Left cardiac atrium (tissue), 4 donors: ENCODE measurements at places on chromosomes 5 and 9. TPM values are rescaled to one million over a fixed set of nuclear protein-coding genes. Genes with fewer than 3 reads are reported as not detected.
A peak's percentile ranks its signal among the peaks of the same experiment; 100 is the strongest.

The MEGF10 gene
- 1.1 TPM for total RNA-seq

DNA sequence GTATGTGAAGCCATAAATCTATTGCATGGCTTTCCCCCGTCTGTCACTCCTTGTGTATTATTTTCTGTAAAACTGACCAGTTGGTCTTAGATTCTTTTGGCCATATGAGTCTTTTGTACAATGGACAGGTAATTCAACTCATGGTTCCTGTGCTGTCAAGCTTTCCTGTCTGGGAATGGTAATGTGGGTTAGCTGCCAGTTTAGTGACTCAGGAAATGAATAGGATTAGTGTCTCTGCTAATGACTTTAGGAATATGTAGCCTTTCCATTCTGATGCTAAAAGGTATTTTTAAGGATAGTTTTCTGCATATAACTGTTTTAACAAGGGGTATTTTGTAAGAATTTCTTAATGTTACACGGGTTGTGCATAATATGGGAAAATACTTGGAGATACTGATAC, 182.7 kb downstream of the PBX3 start:
- no peak for DNase-seq

The PROB1 gene
- total RNA-seq: 27.9 TPM

GRCh38 chr5:172849606-172850453, 15.8 kb downstream of the ERGIC1 start:
- DNase-seq: no peak

The TNFSF8 gene
- total RNA-seq: 0.91 TPM

DNA sequence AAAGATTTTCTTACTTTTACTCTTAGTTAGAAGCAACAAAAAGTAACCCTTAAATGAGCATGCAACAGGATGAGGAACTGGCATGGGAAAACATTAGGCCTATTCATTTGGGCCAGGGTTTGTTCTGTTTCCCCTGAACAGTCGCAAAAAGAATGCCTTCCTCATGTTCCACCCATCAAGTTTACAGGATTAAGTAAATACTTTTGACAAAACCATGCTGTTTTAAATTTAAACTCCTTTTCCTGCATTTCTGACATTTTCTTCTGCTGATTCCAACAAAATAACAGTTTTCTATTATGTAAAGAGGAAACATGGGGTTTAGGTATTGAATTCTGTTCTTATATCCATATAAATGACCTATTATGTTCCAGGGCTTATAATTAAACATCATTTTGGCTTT, 236.6 kb upstream of the ACTBL2 start:
- no peak for DNase-seq

DNA sequence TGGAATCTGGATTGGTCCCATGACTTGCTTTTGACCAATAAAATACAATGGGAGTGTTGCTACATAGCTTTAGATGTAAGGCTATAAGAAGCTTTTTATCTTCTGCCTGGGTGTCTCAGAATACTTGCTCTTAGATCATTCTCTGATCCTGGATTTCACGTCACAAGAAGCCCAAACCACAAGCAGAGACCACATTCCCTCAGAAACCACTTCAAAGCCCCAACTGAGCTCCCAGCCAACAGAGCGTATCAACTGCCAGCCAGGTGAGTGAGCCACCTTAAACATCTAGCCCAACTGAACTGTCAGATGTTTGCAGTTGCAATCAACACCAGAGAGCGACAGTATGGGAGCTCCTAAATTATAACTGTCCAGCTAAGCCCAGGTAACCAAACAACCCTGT, 687.1 kb downstream of the TLE1 start:
- no peak for DNase-seq

DNA sequence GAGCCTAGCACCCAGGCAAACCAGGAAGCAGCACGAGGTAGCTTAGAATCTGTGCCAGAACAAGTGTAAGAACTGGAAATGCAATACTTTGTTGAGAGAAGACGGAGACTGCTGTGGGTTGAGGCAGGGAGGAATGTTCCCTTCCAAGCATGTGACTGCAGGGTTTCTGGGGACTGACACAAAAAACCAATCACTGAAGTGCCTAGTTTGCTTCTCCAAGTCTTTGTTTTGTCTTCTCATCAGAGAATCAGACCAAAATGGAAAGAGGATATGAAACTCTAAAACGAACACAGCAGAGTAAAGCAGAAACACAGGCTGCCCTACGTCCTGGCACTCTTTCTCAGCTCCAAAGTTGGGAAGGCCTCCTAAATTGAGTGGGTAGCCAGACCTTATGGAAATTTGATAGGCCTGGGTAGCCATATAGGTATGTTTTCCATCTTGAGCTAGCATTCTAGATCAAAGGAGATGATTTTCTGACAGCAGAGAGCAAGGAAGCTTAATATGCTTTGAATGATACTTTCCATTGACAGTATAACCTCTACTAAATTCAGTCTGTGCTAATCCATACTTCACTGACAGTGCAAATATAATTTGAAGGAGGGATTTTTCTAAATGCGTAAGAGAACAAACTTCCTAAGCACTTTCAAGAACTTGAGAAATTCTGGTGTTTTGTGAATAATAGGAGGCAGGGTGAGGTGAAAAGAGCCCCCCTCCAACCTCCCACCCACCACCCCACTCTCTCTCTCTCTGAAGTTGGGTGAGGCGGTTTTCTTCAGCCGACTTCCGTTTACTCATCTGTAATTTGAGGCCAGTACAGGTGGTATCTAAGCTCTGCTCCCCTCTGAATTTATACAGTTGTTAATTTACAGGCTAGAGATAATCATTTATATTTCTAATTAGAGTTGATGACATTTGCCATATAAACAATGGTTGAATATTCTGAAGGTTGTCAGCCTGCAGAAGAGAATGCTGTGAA, 5.5 kb downstream of the ADRB2 start:
- no peak for DNase-seq

The NRG2 gene
- 1.1 TPM for total RNA-seq

The ZBED3 gene
- total RNA-seq: 9.7 TPM

GRCh38 chr5:117010574-117010973, 436.0 kb upstream of the SEMA6A start:
- DNase-seq: no peak

The PDE6A gene
- total RNA-seq: not detected

DNA sequence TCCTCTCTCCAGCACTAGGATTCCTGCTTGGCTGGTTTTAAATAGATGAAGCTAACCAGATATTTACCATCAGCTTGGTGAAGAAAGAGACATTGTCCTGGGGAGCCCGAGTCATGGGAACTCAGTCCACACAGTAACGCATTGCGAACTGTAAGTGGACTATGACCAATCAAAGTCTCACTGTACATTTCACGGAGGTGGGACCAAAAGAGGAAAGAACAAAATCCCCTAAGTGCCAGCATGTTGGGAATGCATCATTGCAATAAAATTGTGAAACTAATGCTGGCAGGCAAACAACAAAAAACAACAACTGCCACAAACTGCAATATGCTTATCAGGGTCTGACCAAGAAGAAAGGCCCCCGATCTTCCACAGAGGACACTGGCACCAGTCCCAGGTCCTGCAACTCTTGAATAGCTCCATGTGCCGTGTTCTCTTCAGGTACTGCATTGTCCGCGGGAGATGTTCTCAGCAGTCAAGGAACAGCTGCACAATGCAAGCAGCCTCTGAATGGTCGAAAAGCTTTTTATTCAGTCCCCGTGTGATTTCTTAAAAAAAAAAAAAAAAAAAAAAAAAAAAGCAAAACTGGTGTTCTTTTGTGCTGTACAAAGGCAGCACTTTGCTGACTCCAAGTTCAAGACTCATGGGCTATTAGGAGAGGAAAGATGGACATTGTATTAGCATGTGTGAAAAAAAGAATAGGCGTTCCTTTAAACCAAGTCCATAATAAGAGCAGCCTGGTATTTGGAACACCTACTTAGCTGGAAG, 38.1 kb downstream of the SEMA6A start:
- no peak for DNase-seq

The BRINP1 gene
- total RNA-seq: 0.44 TPM

The SLCO6A1 gene
- total RNA-seq: not detected

GRCh38 chr5:150585781-150586341, 54.6 kb upstream of the SYNPO start:
- no peak for DNase-seq

DNA sequence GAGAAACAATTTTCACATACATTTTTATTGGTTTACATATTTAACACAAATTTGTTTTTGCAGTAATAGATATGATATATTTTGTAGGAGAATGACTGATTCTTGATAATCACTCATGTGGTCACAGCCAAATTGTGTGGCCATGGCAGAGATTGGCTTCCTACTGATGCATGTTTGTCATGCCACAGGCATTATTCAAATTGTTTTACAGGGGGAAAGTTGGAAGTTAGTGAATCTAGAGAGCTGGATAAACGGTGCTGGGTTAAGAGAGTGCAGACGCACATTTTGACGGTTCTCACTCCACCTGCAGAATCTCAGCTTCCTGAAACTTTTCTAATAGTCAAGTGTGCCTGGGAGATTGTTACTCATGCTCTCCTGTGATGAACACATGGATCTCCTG, 91.1 kb upstream of the FBN2 start:
- no peak for DNase-seq

DNA sequence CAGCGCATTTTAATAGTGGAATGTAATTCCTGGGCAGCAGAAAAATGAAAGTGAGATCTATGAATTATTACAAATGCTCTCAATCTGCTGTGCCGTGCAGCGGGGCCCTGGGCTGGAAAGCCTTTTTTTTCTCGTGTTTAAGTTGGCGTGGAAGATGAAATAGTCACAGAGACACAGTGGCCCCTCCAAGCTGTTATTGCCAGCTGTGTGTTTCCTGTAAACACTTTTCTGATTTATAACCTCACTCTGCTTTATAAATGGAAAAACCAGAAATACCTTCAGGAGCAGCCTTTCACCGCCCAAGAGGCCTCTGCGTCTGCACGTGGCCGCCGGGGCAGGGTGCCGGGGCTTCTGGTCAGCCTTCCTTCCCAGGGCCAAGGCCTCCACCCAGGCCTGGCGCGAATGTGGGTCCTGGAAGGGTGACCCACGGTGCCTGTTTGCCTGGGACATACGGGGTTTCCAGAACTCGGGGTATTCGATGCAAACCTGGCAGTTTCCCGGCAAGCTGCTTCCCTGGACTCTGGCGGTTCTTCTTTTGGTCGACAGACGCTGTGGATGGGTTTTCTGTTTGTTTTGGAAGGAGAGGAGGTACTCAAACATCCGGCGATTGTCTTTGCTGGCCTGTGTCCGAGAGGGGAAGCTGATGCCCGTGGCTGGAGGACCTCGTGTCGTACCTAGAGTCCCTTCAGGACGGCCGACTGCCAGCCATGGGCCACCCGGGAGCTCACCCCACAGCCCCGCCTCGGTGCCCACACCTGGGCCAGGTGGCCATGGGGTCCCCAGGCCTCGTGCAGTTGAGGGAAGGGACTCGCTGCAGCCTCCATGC, 256.7 kb downstream of the PARP8 start:
- peak; percentile 43 for DNase-seq

The CD14 gene
- 73.9 TPM for total RNA-seq

DNA sequence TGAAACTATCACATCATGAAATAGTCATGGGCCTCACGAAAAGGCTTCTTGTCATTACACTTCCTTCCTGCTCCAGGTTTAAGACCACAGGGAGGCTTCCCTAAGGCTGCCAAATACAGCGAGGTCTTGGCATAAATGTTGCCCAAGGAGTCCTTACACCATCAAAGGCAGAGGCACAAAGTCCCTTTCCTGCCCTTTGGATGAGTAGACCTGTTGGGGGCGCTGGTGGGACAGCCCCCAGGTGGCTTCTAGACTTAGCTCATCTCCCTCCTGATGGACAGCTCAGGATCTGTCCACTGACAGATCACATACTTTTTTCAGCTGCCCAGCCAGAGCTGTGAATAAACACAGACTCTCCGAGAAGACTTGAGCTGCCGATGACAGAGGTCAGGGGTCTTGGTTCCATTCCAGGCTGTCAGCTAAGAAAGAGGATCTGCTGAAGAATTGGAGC, 15.5 kb upstream of the MEGF9 start:
- DNase-seq: no peak

- no peak for DNase-seq
Measured at GRCh38 chr5:123164054-123164453, 75.0 kb downstream of the PRDM6 start.

The BAAT gene
- 0.16 TPM for total RNA-seq

DNA sequence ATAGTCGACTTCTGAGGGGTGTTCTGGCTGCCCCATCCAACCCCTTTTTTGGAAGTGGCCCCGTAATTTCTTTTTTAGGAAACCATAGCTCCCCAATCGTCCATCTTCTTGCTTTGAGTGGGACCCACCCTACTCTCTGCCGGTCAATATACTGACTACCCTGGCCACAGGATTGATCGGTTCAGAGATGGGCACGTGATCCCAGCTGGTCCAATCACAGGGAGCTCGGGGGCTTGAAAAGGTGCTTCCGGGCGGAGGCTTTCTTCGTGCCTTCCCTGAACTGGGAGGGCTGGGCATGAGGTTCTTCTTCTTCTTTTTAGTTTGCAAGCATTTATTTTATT, 78.7 kb upstream of the SH3PXD2B start:
- DNase-seq: no peak
